ENCODE measurements at places on chromosomes 7 and 10. TPM values are rescaled to one million over a fixed set of nuclear protein-coding genes. Genes with fewer than 3 reads are reported as not detected.
A peak's percentile ranks its signal among the peaks of the same experiment; 100 is the strongest.

GRCh38 chr10:1347525-1347924 lies 291.3 kb downstream of the WDR37 start:
- no peak for DNase-seq

DNA sequence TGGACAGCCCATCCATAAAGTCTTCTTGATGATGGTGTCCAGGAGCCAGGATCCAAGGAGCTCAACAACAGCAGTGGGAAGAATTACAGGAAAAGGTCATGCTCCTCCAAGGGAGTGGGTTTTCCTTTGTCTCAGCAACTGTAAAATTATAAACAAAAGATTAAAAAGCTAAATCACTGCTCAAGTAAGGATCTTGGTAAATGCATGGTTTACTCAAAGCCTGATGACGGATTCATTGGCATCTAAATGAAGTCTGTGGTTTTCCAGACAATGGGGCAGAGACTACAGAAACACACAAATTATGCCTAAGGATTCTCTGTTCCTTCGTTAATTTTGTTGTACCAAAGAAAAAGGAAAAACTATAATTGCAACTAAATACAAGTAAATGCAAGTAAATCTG lies 36.4 kb upstream of the DLX6 start:
- DNase-seq = no peak

- DNase-seq = no peak
These were observed 3.1 kb downstream of the SAR1A start for GRCh38 chr10:70167246-70167645.

- DNase-seq = no peak
These were observed 283.9 kb downstream of the SDHAF3 start for GRCh38 chr7:97401398-97401797.

- no peak for DNase-seq
These were observed 17.4 kb downstream of the DLG5 start for GRCh38 chr10:77909021-77909748.

- peak; percentile 90 for DNase-seq
These were observed 18.8 kb upstream of the INPP5A start for GRCh38 chr10:132518572-132519381.

GRCh38 chr10:95841661-95842498 lies 65.9 kb upstream of the CC2D2B start:
- DNase-seq = no peak

DNA sequence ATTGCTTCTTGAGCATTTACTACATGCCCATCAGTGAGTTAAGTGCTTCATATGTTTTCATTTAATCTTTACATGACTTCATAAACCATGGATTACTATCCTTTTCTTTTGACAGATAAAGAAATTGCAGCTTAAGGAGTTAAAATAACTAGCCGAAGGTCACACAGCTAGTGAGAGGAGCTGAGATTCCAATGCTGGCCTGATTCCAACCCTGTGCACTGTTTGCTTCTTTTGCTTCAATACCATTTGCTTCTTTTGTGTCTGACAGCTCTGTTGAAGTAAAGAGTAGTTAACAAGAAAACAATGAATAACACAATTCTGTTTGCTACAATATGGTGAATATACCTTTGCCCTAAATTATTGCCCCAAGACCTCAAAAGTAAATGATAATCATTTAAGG lies 132.4 kb downstream of the GRM3 start:
- no peak for DNase-seq

DNA sequence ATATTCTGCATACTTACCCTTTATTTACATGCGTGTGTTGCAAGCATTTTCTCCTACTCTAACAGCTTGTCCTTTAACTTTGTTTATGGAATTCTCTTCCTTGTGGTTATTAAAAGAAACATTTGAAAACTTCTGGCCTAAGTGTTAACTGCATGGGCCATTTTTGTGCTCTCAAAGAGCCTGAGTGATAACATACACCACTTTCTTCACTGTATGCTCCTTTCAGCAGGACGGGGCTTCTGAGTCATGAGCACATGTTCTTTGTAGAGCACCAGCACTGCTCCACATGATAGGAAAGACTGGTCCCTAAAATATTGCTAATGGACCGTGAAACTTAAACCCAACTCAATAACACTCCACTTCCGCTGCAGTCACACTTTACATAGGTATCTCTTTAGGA lies 1093.6 kb upstream of the GHITM start:
- no peak for DNase-seq

- no peak for DNase-seq
These were observed 33.9 kb downstream of the CHN2 start for GRCh38 chr7:29228289-29229011.

DNA sequence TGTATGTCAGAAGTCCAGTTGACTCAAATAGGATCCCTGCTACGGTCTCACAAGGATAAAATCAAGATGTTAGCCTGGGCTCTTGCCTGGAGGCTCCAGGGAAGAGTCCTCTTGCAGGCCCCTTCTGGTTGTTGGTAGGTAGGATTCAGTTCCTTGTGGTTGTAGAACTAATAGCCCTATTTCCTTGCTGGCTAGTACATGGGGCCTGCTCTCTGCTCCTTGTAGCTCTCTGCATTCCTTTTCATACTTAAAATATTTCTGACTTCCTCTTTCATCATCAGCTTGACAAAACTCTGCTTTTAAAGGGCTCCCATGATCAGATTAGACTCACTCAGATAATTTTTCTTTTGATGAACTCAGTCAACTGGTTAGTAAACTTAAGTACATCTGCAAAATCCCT lies 756.7 kb downstream of the GATA3 start:
- DNase-seq = no peak

DNA sequence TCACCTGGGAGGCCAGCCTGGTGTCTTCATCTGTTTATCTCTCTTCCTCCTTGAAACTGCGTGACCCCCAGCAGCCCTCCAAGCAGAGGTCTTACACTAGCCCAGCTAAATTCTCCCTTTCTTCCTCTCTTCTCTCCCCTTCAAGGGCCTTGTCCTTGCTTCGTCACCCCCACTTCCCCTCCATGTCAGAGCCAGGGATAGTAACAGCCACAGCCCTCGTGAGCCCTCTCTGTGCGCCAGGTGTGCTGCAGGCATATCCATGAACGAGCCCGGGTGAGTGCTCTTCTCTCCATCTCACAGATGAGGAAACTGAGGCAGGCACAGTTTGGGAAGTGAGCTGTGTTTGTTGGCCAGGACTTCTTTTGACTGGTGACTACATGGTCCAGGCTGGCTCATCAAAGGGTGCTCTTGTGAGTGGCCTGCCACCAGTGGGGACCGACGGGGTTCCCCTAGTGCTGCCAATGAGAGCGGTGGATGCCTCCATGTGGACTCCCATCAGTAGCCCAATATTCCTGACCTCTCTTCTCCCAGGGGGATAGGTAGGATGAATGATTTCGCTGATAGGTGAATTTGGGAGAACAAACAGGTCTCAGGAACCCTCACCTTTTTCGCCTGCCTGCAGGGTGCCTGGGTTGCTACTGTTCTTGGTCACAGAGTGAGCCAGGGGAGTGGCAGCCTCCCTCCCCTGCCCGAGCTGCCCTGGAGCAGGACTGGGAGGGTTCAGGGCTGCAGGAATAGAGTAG lies 38.1 kb downstream of the ADRA2A start:
- DNase-seq = no peak

DNA sequence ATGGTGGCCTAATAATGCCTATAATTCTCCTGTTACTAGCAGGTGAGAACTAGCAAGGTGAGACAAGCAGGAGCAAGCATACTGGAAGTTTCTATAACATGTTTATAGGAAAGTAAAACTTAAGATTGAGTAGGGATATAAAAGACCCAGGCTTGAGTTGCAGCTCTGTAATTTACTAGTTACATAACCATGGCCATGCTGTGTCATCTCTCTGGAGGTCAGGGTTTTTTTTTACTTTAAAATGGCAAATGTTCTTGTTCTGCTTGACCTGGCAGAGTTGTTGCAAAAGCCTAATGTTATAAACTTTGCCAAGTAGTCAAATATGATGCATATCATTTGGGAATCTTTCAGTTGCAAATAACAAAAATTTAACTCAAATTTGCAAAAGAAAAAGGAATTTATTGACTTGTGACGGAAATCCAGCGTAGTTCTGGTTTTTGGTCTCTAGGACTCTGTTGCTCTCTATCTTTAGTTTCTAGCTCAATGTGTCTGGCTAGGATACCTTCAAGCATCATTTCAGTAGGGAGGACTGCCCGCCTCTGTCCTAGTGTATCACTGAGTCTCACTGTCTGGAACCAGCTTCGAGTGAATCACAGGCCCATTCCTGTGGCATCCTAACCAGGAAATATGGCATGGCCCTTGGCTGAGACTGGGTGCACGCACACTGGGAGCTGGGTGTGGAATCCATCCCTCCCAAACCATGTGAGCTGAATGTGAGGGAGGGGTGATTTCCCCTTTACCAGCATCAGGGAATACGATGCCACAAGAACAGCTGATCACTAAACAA lies 67.9 kb downstream of the ADAM22 start:
- DNase-seq = no peak

DNA sequence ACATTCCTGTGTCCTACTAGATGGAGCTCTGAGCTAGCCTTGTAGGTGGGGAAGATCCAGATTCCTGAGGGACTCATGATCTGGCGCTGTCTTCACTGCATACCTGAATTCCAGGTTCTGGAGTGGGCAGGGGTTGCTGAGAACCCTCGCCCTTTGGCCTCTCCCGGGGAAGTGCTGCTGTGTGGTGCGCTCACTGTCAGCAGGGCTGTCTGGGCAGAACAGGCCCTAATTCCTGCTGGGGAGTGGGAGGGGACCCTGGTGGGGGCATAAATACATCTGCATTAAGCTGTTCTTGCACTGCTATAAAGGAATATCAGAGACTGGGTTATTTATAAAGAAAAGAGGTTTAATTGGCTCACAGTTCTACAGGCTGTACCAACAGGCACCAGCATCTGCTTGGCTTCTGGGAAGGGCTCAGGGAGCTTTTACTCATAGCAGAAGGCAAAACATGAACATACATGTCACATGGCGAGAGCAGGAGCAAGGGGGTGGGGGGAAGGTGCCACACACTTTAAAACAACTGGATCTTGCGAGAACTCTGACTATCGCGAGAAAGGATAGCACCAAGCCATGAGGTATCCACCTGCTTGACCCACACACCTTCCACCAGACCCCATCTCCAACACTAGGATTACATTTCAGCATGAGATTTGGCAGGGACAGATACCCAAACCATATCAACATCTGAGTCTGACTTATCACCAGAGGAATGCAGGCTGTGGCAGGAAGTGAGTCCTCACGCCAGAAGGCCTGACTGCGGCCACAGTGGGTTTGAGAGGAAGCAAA lies 115.0 kb downstream of the ADCY1 start:
- DNase-seq = no peak

DNA sequence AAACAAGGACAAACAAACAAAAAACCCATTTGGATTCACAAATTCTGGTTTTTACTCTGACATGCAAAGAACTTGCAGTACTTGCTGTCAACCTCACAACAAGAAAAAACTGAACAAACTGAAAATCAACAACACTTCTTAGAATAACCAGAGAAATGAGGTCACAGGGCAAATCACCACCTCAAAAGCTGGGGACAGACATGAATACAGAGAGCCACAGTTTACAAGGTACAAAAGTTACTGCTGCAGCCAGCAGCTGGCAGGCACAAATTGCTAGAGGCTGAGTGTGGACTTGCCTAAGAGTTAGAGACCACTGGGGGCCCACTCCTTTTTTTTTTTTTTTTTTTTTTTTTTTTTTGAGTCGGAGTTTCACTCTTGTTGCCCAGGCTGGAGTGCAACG lies 15.0 kb upstream of the RNF32 start:
- no peak for DNase-seq

DNA sequence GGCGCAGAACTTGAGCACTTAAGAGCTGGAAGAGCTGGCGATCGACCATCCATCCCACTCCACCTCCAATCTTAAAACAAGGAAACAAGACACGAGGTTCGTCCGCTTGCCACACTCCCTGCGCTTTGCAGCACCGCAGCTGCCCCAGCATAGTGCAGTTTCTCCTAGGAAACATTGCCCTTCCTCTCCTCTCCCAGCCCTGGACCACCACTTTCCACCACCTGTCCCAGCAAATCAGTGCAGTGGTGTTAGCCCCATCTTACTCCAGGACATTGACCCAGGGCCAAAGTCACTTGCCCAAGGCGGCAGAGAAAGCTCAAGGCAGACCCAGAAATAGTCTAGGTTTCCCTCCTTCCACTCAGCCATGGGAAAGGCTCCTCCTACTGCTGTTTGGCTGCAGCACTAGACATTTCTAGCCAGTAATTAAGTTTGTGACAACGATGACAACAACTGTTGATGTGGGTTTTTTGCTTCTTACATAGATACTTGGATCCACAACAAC lies 1.5 kb upstream of the PARD3 start:
- DNase-seq = peak; percentile 39

- DNase-seq = peak; percentile 77
These were observed 95.5 kb downstream of the MAP3K8 start for GRCh38 chr10:30529373-30529998.

DNA sequence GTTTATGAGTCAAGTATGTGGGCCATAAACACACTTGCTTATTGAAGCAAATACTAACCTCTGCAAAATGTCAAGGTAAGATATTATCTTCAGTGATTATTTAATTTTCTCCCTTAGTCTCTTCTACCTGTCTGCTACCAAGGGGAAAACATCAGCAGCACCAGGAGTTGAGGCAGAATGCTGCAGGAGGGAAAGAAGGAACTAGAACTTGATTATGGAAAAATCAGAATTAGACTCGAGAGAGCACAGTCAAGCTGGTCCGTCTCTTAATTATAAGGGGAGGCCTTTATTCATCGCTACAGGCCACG lies 4.9 kb upstream of the ZFYVE27 start:
- DNase-seq = no peak

DNA sequence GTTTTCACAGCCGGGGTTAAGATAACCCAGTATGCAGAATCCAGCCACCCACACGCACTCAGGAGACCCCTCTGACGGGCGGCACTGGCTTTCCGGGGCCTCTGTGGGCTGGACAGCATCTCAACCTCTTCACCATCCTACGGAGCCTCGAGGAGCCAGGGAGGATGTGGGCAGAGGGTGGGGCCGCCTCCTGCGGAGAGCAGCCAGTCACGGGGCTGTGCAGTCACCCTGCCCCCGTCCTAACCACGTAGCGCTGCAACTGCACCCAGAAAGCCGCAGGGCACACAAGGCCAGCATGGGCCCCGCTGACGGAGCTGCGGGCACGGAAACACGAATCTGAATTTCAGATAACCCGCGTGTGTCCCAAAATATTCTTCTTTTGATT lies 270.3 kb downstream of the ELFN1 start:
- DNase-seq = peak; percentile 73

- no peak for DNase-seq
These were observed 22.2 kb upstream of the EXOC4 start for GRCh38 chr7:133230591-133231194.

ADAMTS14 gene
- total RNA-seq = 0.10 TPM

KIF11 gene
- total RNA-seq = 0.64 TPM

SEMA4G gene
- 1.6 TPM for total RNA-seq

CASTOR2 gene
- total RNA-seq = 29.0 TPM

ELN gene
- total RNA-seq = 29.0 TPM

ELMO1 gene
- 13.0 TPM for total RNA-seq

SEC31B gene
- 8.5 TPM for total RNA-seq

AGAP5 gene
- 3.2 TPM for total RNA-seq

FAM204A gene
- total RNA-seq = 54.0 TPM
